ENCODE measurements at places on chromosomes 5 and 9. TPM values are rescaled to one million over a fixed set of nuclear protein-coding genes. Genes with fewer than 3 reads are reported as not detected.

The EXOSC2 gene
- polyA plus RNA-seq: 32.3 TPM

The SGCD gene
- not detected for polyA plus RNA-seq

The FIBCD1 gene
- 2.6 TPM for polyA plus RNA-seq

The MEIKIN gene
- polyA plus RNA-seq: not detected

The KIAA1958 gene
- 0.23 TPM for polyA plus RNA-seq

The CBY3 gene
- polyA plus RNA-seq: not detected

The SLC6A19 gene
- not detected for polyA plus RNA-seq

GRCh38 chr9:91536211-91536691 is 112.6 kb upstream of the NFIL3 start:
- peak; percentile 72 for DNase-seq

DNA sequence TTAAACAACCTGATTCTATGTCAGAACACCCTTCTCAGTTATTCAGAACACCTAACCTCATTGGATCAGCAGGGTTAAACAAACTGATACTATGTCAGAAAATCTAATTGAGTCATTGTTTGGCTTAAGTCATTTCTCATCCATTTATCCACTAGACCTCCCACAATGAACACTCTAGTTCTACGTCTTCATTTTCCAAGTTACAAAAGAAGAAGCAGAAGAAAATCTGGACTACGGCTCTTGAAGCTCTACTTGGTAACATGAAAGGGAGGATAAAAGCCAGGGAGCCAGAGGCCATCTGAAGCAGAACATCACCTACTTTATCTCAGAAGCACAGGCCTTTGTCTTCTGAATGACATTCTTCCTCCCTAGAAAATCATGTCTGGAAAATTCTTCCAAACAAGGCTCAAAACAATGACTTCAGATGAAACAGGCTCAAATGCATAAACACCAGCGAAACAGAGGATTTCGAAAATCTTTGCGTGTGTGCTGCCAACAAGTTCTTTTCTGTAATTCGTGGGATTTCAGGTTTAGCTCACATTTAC is 35.4 kb upstream of the TGFBI start:
- DNase-seq: no peak

DNA sequence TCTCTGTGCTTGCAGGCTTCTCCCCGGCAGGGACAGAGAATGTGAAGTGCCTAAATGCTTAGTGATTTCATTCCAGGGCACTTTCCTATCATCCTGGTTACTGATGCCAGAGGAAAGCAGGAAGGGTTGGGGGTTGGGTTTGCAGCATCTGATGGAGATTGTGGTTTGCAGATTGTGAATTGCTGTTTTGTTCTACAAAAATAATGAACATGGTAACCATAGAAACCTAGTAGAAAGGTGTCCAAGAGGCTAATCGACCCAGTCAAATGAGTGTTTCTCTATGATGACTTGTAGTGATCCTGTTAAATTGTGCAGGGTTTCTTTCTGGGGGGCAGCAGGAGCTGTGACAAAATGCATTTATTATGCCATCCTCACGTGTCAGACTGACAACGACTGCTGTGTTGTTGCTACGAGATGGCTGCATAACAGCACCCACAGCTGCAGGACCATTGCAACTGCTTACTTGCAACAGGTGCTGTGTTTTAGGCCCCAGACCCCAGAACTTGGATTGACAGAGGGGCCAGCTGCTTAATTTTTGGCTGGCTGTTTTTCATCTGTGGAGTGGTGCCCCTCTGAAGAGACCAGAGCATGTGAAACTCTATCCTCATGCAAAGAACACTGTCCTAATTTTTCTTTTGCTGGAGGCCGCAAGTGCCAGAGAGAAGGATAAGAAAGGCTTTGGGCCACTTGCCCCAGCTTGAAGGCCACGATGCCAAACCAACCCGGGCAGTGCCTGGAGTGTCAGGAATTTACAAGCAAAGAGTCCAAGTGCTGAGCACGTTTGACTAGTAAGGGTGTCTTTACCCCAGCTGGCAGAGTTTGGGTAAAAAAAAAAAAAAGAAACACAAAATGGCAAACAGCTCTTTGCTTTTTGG is 397.8 kb downstream of the GADD45G start:
- DNase-seq: no peak

DNA sequence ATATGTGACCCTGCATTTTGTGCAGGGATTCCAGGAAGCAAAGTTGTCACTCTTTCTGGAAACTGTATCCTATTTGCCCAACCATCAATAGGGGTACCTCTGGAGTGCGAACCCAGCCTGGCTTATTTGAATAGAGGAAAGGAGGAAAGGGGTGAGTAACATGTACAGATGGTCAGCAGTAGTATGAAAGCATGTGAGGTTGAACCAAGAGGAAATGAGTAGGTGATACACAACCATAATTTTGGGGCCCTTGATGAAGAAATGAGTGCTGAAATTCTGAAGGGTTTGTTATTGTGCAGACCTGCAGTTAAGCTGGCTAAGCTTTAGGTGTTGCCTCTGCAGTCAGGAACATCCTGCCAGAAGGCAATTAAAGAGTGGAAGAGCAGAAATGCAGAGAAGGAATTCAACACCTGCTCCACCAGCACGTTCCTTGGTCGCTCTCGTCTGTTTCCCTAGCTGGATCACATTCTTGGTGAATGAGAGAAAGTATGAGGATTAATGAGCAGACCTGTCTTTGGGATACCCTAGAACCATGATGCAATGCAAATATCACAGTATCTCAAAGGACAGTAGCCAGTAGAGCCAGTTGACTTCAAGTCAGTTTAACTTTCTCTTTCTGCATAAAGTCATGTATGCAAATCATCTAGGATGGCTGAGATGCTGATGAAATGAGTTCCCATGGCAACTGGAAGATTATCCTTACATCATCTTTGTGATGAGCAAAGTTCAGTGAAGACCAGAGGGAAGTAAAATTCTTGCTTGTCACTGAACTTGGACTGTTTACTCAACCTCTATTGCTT is 13.2 kb upstream of the IL12B start:
- peak; percentile 33 for DNase-seq

- DNase-seq: no peak
Observed at GRCh38 chr9:91150998-91151717, 210.6 kb downstream of the AUH start.

GRCh38 chr5:176776141-176776865 is 34.1 kb upstream of the UNC5A start:
- DNase-seq: no peak

DNA sequence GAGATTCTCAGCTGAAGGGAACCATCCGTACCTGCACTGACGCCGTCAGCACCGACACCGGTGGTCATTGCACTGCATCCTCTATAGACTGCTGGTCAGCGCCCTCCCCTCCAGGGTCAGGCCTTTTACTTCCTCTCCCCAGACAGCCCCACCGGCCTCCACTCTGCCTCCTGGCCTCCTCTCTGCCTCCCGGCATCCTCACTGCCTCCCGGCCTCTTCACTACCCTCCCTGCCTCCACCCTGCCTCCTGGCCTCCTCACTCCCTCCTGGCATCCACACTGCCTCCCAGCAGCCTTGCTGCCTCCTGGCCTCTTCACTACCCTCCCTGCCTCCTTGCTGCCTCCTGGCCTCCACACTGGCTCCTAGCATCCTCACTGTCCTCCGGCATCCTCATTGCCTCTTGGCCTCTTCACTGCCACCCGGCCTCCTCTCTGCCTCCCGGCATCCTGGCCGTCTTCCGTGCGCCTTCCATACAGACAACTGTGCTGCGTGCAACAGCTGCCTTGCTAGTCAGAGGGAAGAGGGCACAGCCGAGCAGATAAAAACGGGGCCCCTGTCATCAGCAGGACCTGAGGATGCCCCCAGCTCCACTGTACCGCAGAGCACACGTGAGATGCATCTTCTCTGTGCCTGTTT is 62.0 kb downstream of the VAV2 start:
- no peak for DNase-seq

DNA sequence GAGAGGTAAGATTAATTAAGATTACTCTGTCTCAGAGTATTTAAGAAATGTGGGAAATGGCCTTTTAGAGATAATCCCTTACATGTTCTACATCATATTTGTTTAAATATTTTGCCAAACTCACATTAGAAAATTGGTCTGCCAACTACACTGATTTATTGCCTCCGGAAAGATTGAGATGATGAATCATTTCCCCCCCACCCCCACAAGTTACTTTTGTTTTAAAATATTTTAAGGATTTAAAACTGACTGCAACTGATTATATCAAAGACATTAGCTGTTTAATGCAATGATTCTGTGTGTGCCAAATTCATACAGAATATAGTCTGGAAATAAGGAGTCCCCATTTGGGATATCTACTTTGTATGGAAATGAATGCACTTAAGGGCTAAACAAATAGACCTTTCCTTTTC is 674.4 kb downstream of the PRR16 start:
- peak; percentile 1 for DNase-seq

DNA sequence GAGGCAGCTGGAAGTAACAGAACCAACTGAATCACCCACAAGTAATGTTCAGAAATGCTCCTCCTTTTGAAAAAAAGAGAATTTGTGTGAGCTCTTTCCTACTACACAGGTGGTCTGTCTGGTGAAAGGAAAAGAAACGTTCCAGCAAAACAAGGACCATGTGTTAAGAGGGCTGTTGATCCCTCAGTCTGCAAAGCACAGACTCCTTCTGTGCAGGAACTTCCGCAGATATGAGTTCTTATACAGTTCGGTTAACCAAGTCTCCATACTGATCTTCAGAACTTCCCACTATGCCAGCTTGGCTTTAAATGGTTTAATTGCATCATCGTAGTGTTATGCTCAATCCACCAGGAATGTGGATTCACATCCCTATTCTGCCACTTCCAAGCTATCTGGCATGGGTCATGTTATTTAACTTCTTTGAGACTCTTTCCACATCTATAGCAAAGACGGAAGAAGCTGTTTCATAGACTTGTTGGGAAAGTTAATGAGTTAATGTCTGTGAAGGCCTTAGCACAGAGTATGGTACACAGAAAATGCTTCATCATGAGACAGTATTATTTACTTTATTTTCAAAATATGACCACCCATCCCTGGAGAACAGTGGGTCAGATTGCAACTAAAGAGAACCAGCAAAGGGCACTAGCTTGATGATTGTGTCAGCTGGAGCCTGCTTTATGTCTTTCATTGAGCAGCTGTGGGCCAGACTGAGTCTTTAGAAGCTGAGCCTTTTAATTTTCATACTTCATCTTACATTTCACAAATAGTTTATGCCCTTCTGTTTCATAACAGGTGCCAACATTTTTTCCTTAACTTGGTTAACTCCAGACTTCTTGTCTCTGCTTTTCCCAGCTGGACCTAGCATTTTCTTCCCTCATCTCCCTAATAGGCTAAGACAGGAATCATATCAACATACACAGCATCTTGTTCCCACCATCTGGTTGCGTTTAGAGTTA is 89.9 kb downstream of the MAMDC2 start:
- no peak for DNase-seq

DNA sequence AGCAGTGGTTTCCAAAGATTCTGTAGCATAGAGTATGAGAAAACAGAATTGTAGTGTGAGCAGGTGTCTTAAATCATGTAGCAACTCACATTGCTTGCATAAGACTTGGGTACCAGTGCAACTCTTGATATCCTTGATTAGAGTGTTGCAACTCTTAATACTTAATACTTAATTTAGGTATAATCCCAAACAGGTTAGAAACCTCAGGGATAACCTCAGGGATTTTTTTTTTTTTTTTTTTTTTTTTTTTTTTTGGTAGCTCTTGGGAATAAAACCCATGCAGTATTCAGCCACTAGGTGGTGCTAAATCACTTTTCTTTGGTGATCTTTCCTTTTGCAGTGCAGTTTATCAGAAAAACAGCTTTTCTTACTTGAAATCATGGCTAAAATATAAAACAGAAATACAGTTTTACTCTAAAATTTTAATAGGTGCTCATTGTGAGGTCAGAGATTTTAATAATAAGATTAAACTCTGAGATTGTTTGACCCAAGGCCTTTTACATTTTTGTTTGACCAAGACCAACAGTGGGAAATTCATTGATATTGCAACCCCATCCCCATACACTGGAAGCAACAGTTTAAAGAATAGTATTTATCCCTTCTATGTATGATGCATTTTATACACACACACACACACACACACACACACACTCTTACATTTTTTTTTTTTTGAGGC is 55.3 kb downstream of the ERAP1 start:
- DNase-seq: no peak

DNA sequence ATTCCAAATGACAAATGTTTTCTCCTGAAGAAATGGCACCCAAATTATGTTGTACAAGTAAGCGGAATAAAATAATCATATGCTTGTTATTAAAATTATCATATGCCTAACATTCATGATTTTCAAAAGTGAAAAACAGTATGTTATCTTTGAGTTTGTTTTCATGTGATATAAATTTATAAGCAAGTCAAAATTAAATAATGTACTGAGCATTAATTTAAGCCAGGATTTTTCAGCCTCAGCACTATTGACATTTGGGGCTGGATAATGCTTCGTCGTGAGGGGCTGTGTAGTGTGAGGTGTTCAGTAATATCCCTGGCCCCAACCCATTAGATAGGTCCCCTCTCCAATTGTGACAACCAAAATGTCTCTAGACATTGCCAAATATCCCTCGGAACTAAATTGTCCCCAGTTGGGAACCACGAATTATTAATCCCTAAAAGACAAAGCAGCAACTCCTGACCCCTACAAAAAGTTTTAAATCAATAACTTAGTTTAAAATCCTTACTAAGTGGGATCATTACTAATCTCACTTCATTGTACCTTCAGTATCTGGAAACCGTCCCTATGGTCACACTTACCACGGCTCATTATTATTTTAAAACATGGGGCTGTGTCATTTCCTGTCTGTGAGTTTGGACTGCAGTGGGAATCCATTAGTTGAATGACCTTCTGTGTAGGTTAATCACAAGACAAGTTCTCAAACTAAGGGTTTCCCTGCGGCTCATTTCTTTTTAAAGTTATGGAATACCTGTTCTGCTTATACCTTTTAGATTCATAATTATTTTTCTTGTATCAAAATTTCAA is 1.3 kb upstream of the NNT start:
- DNase-seq: no peak

DNA sequence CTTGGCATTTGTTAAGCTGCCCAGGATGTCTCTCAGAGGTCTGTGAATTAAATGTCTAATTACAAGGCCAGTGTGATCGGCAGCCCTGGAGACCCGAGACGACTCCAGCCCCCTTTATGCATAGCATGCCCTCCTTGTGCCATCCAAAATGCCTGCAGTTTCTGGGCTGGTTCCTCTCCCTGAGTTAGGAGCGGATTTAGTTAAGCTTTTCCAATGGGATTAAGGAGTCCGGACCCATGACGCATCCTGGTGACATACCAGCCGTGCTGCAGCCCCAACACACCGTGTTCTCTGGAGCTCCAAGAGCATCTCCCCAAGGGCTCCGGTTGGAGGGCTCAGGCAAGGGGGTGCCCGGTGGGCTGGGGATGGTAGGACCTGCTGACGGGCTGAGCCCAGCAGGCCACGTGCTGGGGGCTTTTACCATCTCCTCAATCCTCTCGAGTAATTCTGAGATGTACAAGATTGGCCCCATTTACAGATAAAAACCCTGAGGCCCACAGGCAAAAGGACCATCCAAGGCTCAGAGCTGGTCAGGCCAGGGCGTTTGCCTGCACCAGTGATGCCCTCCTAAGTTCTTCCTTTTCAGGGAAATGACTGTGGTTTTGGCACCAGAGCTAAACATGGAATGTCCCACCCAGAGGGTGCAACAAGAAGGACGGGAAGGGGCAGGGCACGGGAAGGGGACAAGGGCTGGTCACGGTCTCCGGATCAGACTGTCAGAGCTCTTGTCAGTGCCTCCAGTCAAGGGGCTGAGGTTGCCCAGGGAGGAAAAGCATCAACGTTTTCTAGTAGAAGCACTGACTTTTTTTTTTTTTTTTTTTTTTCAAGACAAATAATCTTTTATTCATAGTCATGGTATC is 82.6 kb upstream of the PHYKPL start:
- DNase-seq: no peak

GRCh38 chr5:176651472-176651980 is 4.2 kb downstream of the TSPAN17 start:
- DNase-seq: no peak

- DNase-seq: no peak
Observed at GRCh38 chr5:109532773-109533364, 123.1 kb upstream of the PJA2 start.

GRCh38 chr5:146878476-146879172 is at the start of gene PPP2R2B:
Gene PPP2R2B, minus strand, starts transcription at chr5:146878757.
- peak; percentile 40 for DNase-seq

All from foreskin keratinocyte (primary cell).